Amniotic epithelial cell (primary cell): ENCODE measurements at places on chromosomes 1 and 21.
A peak's percentile ranks its signal among the peaks of the same experiment; 100 is the strongest.

- peak; percentile 52 for DNase-seq
Observed at GRCh38 chr1:244067893-244068292, 16.8 kb downstream of the ZBTB18 start.

GRCh38 chr1:97073169-97073568 is 351.6 kb downstream of the PTBP2 start:
- no peak for DNase-seq

DNA sequence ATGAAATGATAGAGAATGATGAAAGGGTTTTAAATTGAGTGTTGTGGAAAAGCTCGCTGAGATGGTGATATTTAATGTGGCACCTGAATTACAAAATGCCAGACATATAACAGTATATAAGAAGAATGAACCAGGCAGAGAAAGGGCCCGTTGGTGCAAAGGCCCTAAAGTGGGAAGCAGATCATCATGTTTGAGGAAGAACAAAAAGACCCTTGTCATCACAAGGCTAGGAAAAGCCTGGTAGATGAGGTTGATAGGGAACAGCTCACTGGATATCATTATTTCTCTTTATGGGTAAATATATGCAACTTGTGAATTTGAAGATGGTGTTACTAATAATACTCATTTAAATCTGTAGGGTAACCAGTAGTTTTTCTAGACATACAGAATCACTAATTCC is 11.0 kb downstream of the RAP1A start:
- DNase-seq = no peak

- peak; percentile 27 for DNase-seq
Observed at GRCh38 chr1:114466334-114467014, 44.5 kb downstream of the TRIM33 start.

GRCh38 chr1:159222075-159222865 is 17.6 kb downstream of the ACKR1 start:
- no peak for DNase-seq
